Prostate gland (tissue), 2 donors: ENCODE measurements at places on chromosomes 5 and 9. TPM values are rescaled to one million over a fixed set of nuclear protein-coding genes. Genes with fewer than 3 reads are reported as not detected.

The OR5C1 gene
- not detected for total RNA-seq

GRCh38 chr5:137470111-137470920 lies 28.8 kb downstream of the SPOCK1 start:
- H3K36me3 ChIP-seq = no peaks in the 10 kb centered on the region
- DNase-seq = no peak
- H3K27me3 ChIP-seq = no peaks in the 10 kb centered on the region
- no peak overlapping the region for H3K4me3 ChIP-seq

- peak; percentile 92 for DNase-seq
- H3K36me3 ChIP-seq = no peaks in the 10 kb centered on the region
- H3K27ac ChIP-seq = peak overlapping the region; percentile 46
- no peak overlapping the region for H3K4me3 ChIP-seq
- no peaks in the 10 kb centered on the region for H3K27me3 ChIP-seq
- H3K4me1 ChIP-seq = no peaks in the 10 kb centered on the region
Observed at GRCh38 chr5:122183098-122183787, 53.9 kb downstream of the ZNF474 start.

The SCGB3A2 gene
- not detected for total RNA-seq

- peak overlapping the region; percentile 57 for H3K27ac ChIP-seq
- H3K4me1 ChIP-seq = no peaks in the 10 kb centered on the region
- H3K4me3 ChIP-seq = peak overlapping the region; percentile 29
Observed at GRCh38 chr9:124659099-124659659, 111.9 kb downstream of the NR6A1 start.

- H3K36me3 ChIP-seq = no peaks in the 10 kb centered on the region
- no peaks in the 10 kb centered on the region for H3K4me1 ChIP-seq
- H3K27me3 ChIP-seq = no peaks in the 10 kb centered on the region
- no peak for DNase-seq
Observed at GRCh38 chr9:73269430-73270101, 117.9 kb downstream of the ANXA1 start.

DNA sequence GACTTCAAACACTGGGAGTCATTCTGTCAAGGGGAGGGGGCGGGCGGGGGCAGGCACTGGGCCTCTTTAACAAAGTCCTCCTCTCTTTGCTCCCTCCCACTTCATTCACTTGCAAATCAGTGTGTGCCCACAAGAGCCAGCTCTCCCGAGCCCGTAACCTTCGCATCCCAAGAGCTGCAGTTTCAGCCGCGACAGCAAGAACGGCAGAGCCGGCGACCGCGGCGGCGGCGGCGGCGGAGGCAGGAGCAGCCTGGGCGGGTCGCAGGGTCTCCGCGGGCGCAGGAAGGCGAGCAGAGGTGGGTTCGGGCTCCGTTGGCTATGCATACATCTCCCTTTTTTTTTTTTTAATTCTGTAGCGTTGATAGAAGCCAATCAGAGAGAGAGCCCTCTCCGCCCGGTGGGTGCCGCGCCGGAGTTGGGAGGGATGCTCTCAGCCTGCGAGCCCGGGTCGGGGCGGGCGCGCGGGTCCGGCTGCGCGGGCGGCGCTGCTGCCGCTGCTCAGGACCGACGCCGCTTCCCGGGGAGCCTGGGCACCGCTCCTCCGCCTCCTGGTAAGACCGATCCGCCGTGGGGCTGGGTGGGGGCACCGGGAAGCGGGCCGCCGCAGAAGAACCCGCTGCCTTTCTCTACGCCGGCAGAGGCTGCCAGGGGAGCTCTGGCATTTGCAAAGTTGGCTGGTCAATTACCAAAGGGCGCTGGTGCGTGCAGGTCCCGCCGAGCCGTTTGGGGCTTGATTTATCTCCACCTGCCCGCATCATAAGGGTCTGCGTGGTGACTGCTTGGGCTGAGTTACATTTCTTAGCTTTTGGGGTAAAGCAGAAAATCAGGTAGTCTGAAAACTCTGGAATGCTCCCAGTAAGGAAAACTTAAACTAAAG lies at the start of gene CDH6:
Gene CDH6, plus strand, starts transcription at position 96 of the 877 bp plus-strand sequence. CDS start 73,788 bp downstream, outside the sequence.
- H3K27ac ChIP-seq = peak within 1 kb of the TSS; percentile 5
- no peaks in the 10 kb centered on the region for H3K27me3 ChIP-seq
- H3K4me1 ChIP-seq = no peaks in the 10 kb centered on the region

DNA sequence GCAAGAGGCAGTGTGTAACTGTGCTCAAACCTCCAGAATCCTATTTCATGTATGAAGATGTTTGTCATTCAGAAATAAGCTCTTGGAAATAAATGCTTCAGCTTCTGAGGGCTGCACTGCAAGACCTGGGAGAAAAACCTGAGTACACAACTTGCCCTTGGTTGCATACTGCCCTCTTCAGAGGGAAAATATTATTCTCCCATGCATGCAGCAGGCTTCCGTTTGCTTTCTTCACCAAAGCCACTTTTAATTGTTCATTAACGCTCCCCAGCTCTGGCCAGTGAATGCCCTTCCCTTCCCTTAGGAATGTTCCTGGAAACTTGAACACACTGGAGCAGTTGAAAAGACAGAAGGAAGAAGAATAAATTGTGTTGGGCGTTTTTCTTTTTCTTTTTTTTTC lies 2.5 kb upstream of the WHRN start:
- peaks cover 13% of the 10 kb centered on the region for H3K4me1 ChIP-seq
- H3K4me3 ChIP-seq = no peak overlapping the region
- DNase-seq = no peak
- no peaks in the 10 kb centered on the region for H3K27me3 ChIP-seq

DNA sequence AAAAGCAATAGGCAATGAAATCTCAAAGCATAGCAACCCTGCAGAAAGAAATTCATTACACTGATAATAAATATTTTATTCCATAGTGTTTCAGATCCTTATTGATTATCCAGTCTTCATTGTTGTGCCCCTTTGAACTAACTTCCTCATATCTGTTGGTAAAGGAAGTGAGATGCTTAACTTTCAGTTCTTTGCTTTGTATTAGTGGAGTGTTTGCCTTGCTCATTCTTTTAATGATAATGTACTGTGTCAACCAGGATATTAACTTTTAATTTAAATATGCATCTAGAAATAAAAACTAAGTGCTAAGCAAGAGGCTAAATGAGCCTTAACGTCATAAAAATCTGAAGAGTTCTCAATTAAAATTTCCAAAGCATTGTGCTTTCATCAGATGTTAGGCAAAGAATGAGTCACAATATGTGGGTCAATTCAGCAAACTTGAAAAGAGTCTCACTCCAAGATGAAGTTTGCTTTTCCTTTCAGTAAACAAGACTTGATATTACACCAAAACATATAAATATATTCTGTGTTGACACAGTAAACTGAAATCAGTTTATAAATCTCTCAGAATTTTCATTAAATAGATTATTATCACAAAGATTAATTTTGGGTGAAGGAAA lies 105.9 kb downstream of the GIN1 start:
- DNase-seq = no peak

The NOL8 gene
- total RNA-seq = 23.8 TPM

DNA sequence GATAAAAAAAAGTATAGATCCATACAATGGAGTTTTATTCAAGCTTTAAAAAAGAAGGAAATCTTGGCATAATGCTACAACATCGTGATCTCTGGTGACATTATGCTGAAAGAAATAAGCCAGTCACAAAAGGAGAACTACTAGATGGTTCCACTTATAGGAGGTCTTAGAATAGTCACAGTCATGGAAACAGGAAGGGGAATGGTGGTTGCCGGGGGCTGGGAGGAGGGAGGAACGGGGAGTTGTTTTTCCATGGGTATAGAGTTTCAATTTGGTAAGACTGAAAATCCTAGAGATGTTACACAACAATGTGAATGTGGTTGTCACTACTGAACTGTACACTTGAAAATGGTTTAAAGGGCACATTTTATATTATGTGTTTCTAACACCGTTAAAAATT lies 94.5 kb downstream of the CFAP90 start:
- no peak for DNase-seq
- H3K4me1 ChIP-seq = no peaks in the 10 kb centered on the region
- H3K4me3 ChIP-seq = no peak overlapping the region
- H3K27me3 ChIP-seq = no peaks in the 10 kb centered on the region
- no peaks in the 10 kb centered on the region for H3K36me3 ChIP-seq
- no peak overlapping the region for H3K27ac ChIP-seq

GRCh38 chr9:17217272-17217671 lies 82.4 kb downstream of the CNTLN start:
- no peak overlapping the region for H3K4me3 ChIP-seq
- H3K27ac ChIP-seq = no peak overlapping the region
- H3K4me1 ChIP-seq = no peaks in the 10 kb centered on the region
- no peak for DNase-seq
- H3K27me3 ChIP-seq = no peaks in the 10 kb centered on the region

DNA sequence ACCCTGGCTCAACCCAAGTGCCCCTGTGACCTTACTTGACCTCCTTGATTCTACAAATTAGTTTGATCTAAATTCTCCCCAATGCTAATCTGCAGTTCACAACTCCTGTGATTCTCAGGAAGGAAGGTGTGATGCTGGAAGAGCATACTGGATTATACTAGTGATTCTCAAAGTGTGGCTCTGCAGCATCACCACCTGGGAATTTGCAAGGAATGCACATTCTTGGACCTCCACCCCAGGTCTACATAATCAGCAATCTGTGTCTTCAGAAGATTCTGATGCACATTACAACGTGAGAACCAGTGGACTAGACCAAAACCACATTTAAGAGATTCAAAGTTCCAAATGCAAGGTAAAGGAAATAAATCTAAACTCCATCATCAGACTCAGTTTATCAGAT lies 198.6 kb downstream of the AGTPBP1 start:
- no peaks in the 10 kb centered on the region for H3K36me3 ChIP-seq
- H3K4me1 ChIP-seq = no peaks in the 10 kb centered on the region
- no peaks in the 10 kb centered on the region for H3K27me3 ChIP-seq
- no peak overlapping the region for H3K4me3 ChIP-seq

DNA sequence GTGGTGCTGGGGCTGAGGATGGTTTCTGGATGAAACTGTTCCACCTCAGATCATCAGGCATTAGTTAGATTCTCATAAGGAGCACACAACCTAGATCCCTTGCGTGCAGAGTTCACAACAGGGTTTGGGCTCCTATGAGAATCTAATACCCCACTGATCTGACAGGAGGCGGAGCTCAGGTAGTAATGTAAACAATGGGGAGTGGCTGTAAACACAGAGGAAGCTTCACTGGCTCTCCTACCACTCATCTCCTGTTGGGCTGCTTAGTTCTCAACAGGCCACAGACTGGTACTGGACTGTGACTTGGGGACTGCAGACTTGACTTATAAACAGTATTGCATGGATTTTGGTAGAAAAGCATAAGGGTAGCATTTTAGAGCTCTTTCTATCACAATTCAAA lies 870.7 kb upstream of the CDH10 start:
- H3K4me3 ChIP-seq = no peak overlapping the region
- no peak for DNase-seq
- H3K27me3 ChIP-seq = no peaks in the 10 kb centered on the region
- no peaks in the 10 kb centered on the region for H3K4me1 ChIP-seq
- no peak overlapping the region for H3K27ac ChIP-seq

The IRX2 gene
- 20.6 TPM for total RNA-seq

The AQP7 gene
- total RNA-seq = not detected

The TMEM232 gene
- total RNA-seq = 11.3 TPM

The BRINP1 gene
- 8.8 TPM for total RNA-seq

GRCh38 chr5:56164376-56164775 lies 68.8 kb downstream of the ANKRD55 start:
- no peaks in the 10 kb centered on the region for H3K27me3 ChIP-seq
- DNase-seq = no peak
- H3K36me3 ChIP-seq = no peaks in the 10 kb centered on the region
- H3K27ac ChIP-seq = no peak overlapping the region
- no peak overlapping the region for H3K4me3 ChIP-seq
- H3K4me1 ChIP-seq = no peaks in the 10 kb centered on the region

DNA sequence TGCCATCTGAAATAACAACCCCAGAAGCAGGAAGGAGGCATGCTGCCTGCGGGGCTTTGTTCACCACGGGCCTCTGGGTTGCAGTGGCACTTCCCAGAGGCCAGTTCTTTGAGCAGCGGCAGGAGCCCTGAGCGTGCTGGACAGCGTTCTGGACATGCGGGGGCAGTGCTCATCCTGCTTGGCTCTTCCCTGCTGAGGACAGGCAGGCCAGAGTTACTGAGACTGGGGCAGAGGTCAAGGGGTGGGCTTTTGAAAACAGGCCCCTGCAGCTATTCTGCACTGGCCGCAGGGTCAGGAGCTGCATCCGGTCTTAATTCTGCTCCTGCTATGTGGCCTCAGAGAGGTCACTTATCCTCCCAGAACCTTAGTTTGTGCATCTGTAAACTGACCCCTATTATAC lies 258.6 kb downstream of the FSTL4 start:
- no peaks in the 10 kb centered on the region for H3K4me1 ChIP-seq
- no peak overlapping the region for H3K27ac ChIP-seq
- no peak overlapping the region for H3K4me3 ChIP-seq
- H3K27me3 ChIP-seq = no peaks in the 10 kb centered on the region
- no peaks in the 10 kb centered on the region for H3K36me3 ChIP-seq
- DNase-seq = no peak

DNA sequence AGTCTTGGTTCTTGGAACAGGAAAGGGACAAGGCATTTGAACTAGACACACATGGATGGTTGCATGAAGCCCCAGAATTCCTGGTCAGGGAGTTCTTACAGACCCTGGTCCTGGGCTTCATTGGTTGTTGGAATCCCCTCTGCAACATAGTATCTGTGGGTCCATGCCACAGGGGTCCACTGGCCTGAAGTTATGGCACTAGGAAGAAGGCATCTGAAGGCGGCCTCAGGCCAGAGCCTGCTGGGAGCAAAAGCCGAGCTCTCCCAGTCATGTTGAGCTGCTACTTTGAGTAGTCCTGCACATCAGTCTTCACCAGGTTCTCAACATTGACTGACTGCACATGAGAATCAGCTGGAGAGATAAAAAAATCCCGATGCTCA lies 71.1 kb upstream of the PITX1 start:
- DNase-seq = no peak
- H3K27me3 ChIP-seq = no peaks in the 10 kb centered on the region
- H3K27ac ChIP-seq = no peak overlapping the region
- no peak overlapping the region for H3K4me3 ChIP-seq
- H3K4me1 ChIP-seq = no peaks in the 10 kb centered on the region
- no peaks in the 10 kb centered on the region for H3K36me3 ChIP-seq

GRCh38 chr5:80308526-80308925 lies 11.3 kb upstream of the SPZ1 start:
- no peaks in the 10 kb centered on the region for H3K27me3 ChIP-seq
- no peak for DNase-seq
- no peak overlapping the region for H3K27ac ChIP-seq
- H3K4me1 ChIP-seq = no peaks in the 10 kb centered on the region
- H3K4me3 ChIP-seq = no peak overlapping the region
- no peaks in the 10 kb centered on the region for H3K36me3 ChIP-seq

- H3K4me1 ChIP-seq = no peaks in the 10 kb centered on the region
- no peak for DNase-seq
- H3K27ac ChIP-seq = no peak overlapping the region
- H3K36me3 ChIP-seq = no peaks in the 10 kb centered on the region
- no peaks in the 10 kb centered on the region for H3K27me3 ChIP-seq
- H3K4me3 ChIP-seq = no peak overlapping the region
Observed at GRCh38 chr9:23322392-23322791, 503.6 kb downstream of the ELAVL2 start.

GRCh38 chr9:89821081-89821480 lies 216.3 kb downstream of the GADD45G start:
- H3K27me3 ChIP-seq = no peaks in the 10 kb centered on the region
- H3K27ac ChIP-seq = no peak overlapping the region
- no peak overlapping the region for H3K4me3 ChIP-seq
- H3K36me3 ChIP-seq = no peaks in the 10 kb centered on the region
- no peaks in the 10 kb centered on the region for H3K4me1 ChIP-seq

The COL15A1 gene
- total RNA-seq = 10.3 TPM

The MYMK gene
- total RNA-seq = not detected
